ENCODE measurements at places on chromosomes 4 and X.

GRCh38 chr4:66266035-66266434 is 595.7 kb upstream of the EPHA5 start:
- DNase-seq: no peak

DNA sequence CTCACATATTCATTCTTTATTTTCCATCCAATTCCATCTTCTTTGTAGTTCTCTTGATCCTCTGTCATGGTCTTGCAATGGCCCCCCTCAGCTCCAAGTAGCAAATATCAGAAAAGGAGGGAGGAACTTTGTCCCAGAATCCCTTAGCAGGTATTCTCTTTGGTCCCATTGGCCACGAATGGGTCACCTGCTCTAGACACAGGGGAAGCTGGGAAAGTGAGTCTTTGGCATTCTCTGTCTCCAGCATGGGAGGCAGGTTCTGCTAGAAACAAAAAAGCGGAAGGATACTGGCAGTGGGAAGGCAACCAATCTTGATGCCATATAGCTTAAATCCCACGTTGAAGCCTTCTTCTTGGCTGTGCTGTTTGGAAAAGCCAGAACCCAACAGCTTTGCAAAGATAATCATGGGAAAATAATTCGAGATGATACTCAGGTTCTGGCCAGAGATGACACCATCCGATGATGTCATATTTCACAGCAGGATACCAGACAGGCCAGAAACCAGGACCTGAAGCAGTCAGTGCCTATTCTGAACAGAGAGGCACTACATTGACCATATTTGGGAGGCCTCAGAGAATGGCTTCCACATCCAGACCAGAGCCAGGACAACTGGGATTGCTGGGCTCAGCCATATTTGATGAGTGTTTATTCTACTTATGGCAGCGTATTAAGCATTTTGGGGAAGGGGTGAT is 110.4 kb upstream of the ATXN3L start:
- no peak for DNase-seq

- DNase-seq: no peak
Measured at GRCh38 chr4:16025268-16025667, 58.6 kb downstream of the PROM1 start.

- no peak for DNase-seq
Measured at GRCh38 chr4:162804351-162804924, 362.3 kb downstream of the NAF1 start.

DNA sequence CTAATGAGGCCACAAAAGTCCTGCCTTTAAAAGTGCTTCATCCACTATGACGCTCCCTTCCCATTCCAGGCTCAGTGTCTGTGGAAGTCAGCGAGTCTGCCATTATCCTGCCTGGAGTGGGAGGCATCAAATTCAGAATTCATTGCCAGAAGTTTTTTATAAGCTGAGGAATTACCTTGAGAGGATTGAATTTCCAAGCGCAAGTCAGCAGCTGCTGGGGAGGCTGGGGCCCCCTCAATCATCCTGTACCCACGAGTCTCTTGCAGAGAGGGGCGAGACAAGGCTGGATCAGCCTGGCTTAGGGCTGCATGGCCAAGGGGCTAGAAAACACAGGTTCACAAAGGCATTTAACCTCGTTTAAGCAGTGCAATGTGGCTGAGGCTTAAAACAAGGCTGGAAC is 170.5 kb upstream of the NOCT start:
- no peak for DNase-seq

- no peak for DNase-seq
Measured at GRCh38 chr4:105588252-105588651, 35.8 kb downstream of the ARHGEF38 start.

DNA sequence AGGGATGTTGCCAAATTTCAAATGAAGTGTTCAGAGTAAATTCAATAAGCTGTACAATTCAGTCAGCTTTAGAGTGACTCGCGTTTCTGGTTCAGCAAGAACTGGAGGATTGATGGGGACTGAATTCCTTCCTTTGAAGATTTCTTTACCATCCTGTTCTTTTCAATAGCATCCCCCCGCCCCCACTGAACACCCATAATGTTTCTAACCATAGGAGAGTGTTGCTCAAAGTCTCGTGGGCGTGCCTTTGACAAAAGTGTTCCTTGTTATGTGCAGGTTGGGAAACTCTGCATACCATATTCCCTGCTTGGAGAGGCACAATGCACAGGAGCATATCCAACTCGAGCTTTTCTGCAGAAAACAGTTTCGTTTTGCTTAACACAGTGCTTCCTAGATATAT is 323.5 kb upstream of the CASK start:
- no peak for DNase-seq

All from activated naive CD4-positive, alpha-beta T cell treated with anti-CD3 and anti-CD28 coated beads, Interleukin-2, amount 50 U/mL, for 72 hours (primary cell).